ENCODE measurements at places on chromosomes 7 and 10.

DNA sequence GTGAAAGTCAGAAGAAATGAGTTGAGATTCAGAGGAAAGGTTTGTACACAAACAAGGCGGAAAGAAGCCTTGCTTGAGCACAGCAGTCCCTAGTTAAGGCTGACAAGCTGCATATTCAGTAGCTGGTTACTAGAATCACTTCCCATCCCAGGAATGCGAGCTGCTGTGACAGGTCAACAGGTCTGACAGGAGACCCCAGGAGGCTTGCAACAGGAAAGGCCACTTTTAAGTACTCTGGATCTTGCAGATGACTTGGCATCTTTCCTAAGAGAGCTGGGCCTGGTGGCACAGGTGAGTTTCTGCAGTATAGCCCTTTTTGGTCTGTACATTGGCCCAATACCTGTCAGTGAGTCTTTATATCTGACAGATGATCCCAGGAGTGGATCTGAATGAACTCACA lies 35.7 kb upstream of the UNC5B start:
- no peak for DNase-seq

GRCh38 chr10:120415709-120416330 lies 41.2 kb upstream of the PLPP4 start:
- no peak for DNase-seq

- no peak for DNase-seq
Observed at GRCh38 chr10:113402602-113403001, 150.3 kb upstream of the HABP2 start.

GRCh38 chr10:130016095-130016494 lies 52.0 kb upstream of the EBF3 start:
- DNase-seq, result no peak

- DNase-seq, result no peak
Observed at GRCh38 chr10:89086801-89087521, 96.4 kb downstream of the FAS start.

- no peak for DNase-seq
Observed at GRCh38 chr10:75165684-75166622, 44.6 kb upstream of the VDAC2 start.

DNA sequence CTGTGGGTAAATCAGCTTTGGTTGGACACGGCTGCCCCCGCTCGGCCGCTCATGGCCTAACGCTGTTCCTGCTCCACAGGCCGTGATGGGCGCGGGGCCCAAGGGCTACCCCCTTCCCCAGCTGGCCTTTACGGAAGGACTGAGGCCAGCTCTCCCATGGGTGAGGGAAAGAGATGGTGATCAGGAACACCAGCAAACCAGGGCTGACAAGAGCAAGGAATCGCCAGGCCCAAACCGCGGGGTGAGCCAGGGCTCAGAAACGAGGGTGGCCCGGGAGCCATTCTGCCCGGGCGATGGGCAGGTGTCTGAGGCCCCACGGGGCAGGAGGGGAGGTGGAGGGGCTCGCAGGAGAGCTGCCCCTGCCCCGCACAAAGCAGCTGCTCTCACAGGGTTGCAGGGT lies 26.6 kb downstream of the GPER1 start:
- DNase-seq, result no peak

DNA sequence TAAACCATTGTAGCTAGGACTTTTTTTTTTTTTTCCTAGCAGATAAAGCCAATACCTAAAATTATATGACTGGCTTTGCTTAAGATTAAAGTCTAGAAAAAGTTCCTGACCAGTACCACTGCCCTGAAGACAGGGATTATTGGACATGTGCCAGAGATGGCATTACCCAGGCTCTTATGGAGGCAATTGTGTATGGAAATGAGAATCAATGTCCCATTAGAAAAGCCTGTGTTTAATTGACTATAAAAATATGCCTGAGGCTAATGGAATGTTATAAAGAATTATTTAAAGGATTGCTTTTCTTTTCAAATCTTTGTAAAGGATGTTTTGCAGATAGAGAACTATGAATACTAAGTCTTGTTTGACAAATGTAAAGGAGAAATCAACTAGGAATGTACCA lies 196.7 kb downstream of the ANK3 start:
- DNase-seq, result no peak

GRCh38 chr7:122182081-122182480 lies 38.0 kb upstream of the AASS start:
- DNase-seq, result no peak

DNA sequence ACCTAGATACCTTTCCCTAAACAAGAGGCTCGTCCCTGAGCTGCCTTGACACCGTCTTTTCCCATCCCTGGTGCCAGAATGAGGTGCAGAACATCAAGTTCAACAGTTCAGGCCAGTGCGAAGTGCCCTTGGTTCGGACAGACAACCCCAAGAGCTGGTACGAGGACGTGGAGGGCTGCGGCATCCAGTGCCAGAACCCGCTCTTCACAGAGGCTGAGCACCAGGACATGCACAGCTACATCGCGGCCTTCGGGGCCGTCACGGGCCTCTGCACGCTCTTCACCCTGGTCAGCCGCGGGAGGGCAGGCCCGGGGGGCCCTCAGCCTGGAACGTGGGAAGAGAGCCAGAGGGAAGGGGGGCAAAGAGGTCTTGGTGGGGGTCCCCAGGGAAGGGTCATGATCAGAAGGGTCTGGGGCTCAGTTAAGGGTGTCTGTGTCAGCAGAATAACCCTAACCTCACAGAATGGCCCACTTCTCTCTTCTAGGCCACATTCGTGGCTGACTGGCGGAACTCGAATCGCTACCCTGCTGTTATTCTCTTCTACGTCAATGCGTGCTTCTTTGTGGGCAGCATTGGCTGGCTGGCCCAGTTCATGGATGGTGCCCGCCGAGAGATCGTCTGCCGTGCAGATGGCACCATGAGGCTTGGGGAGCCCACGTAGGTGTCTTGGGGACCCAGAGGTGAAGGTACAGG lies 16.8 kb downstream of the SMO start:
- no peak for DNase-seq

DNA sequence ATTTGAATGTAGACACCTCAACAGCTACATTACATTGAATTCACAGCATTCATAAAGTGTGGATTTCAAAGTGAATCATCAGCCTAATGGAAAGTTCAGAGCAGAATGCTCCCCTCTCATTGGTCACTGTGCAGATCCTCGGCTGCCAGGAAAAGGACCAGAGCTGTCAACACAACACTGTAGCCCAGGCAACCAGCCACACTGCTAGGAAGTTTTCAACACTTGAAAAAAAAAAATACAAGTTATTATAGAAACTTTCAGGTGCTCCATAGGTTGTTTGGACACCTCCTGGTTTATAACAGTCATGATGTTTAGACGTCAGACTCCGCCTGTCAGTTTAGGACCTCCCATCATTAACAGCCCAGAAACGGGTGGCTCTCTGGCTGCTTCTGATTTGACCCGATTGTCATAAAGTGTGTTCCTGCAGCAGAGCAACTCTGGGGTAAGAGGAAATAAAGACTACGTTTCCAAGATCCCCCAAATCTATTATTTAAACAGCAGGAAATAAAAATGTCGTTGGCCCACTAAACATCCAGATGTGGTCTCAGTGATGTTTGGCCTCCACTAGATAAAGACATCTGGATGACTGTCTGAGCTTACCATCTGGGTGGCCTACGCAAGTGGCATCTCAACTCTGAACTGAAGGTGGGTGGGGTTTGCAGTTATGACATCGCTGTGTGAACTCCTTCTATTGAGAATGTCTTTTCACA lies 117.4 kb downstream of the CABCOCO1 start:
- no peak for DNase-seq

DNA sequence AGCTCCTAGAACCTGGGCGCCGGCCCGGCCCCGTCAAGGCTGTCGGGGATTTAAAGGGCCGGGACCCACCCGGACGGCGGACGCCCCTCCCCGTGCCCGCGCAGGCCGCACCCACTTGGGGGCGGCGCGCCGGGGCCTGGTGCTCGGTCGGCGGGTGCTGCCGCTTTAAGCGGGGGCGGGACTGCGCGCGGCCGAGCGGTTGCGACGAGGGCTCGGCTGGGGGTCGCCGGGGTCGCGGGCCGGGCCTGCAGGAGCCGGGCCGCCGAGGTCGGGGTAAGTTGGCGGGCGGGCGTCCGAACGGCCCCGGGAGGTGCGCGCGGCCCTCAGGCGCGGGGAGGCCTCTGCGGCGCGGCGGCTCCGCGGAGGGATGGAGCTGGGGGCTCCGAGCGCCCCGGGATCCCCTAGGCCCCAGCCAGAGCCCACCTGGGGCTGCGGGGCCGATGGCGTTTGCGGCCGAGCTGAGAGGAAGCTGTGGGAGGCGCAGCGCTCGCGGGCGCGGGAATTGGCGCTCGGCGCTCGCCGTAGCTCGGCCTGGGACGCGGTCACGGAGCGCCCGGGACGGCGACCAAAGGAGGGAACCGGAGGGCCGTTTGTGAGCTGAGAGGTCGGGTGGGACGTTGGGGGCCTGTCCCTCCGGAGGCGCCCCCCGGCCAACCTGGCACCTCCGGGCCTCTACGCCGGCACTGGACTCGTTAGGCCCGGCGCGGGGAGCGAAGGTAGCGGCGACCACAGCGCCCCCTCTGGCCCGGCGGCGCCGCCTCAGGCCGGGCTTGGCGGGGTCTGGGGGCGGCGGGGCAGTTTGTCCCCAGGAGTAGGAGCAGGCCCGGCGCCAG lies at the start of gene TRRAP:
Gene TRRAP (plus strand): TSS at position 168 of the 833 bp plus-strand sequence. CDS start 2,619 bp downstream, outside the sequence.
- peak; percentile 74 for DNase-seq

DNA sequence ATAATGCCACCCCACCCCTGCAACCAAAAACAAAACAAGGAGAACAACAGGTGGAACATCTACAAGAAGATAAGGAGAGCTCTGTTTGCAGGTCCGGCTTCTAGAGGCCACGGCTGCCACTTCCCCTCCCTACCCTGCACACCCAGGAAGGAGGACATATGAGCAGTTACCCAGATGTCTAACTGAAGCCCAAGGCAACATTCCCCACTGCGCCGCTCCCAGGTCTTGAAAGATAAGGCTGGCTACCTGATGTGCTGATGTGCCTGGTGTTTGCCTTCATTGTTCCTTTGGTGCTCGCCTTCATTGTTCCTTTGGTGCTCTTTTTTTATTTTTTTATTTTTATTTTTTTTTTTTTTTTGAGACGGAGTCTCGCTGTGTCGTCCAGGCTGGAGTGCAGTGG lies 21.0 kb downstream of the HPS6 start:
- no peak for DNase-seq

- DNase-seq, result no peak
Observed at GRCh38 chr7:136956671-136957070, 88.2 kb downstream of the CHRM2 start.

DNA sequence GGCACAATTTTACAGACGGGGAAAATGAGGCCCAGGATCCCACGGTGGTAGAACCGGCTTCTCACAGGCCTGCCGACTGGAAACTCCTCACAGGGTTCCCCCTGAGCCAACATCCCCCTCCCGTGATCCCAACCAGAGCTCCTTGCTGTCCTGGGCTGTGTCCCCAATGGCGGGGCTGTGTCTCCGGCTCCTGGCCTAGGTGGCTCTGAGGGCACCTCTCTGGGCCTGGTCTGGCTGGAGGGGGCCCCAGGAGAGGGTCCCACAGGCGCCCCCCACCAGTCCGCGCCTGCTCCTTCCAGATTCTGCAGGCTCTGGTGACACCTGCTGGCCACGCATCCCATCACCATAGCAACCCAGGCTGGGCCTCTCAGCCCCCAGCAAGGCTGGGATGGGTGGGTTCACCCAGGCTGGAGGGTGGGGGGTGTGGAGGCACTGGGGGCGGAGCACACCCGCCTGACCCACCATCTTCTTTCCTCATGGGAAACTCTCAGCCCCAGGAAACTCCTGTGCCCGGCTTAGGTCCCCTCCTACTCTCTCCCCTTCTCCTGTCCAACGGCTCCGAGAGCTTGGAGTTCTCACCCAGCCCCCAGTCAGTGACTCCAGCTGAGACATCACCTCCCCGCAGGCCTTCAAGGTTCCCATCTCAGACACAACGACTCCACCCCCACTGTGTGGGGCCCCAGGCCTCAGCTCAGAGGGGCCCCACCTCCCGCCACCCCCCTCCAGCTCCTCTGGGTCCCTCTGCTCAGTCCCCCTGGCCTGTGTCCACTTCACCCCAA lies 27.1 kb upstream of the TNRC18 start:
- no peak for DNase-seq

DNA sequence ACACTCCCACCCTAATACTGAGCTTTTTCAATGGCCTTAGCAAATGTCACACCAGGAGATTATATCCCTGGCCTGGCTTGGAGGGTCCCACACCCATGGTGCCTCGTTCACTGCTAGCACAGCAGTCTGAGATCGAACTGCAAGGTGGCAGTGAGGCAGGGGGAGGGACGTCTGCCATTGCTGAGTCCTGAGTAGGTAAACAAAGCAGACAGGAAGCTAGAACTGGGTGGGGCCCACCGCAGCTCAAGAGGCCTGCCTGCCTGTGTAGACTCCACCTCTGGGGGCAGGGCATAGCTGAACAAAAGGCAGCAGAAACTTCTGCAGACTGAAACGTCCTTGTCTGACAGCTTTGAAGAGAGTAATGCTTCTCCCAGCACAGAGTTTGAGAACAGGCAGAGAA lies 338.9 kb upstream of the MBL2 start:
- no peak for DNase-seq

- no peak for DNase-seq
Observed at GRCh38 chr10:124206616-124207015, 113.2 kb upstream of the CHST15 start.

- DNase-seq, result no peak
Observed at GRCh38 chr7:148348466-148348865, 242.1 kb upstream of the C7orf33 start.

- DNase-seq, result no peak
Observed at GRCh38 chr7:155506854-155507337, 39.5 kb downstream of the CNPY1 start.

DNA sequence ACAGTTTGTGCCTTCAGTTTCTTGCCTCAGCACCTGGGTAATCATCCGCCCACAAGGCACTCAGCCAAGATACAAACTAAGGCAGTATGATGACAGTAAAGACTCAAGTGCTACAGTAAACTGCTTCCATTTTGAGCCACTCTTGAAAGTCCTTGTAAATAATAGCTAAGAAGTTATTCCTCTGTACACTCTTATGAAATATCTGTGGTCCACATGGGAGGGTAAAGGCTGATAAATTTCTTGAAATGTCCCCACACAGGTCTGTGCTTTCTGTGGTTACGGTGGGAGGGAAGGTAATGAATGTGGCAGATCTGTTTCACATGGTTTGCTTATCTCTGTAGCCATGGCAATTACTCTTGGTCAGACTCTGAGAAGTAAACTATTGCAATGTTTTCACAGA lies 551.0 kb upstream of the ZWINT start:
- no peak for DNase-seq

- peak; percentile 8 for DNase-seq
Observed at GRCh38 chr10:1737222-1738061, at the start of gene ADARB2. TSS of gene ADARB2 (minus strand) at chr10:1737525.

- DNase-seq, result no peak
Observed at GRCh38 chr10:48655411-48656240, 29.0 kb upstream of the WDFY4 start.

DNA sequence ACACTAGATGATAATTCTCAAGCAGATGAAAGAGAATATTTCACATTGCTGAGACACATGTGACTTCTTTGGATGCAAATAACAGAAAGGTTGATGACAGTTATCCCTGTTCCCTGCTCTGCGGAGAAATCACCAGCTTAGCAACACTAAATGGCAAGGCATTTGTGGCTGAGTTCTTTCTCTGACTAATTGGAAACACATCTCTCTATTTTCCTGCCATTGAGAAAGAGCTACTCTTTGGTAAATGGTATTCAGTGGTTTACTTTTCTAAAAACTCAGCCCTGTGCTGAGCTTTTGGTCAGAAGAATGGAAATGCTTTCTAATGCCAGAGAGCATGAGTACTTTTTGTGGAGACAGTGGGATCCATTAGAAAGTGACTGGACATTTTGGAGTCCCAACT lies 771.4 kb downstream of the LRMDA start:
- DNase-seq, result no peak

GRCh38 chr10:6054884-6055283 lies 7.3 kb downstream of the IL2RA start:
- DNase-seq, result no peak

GRCh38 chr10:57165671-57166070 lies 804.6 kb upstream of the ZWINT start:
- DNase-seq, result no peak

GRCh38 chr7:22601812-22602565 lies 102.0 kb upstream of the STEAP1B start:
- DNase-seq, result no peak
